Stimulated activated CD8-positive, alpha-beta memory T cell treated with anti-CD3 and anti-CD28 coated beads, Interleukin-7, amount 100 ng/mL, for 1 hour (primary cell): ENCODE measurements at places on chromosomes 1 and 21.

GRCh38 chr1:167617153-167618147 is 12.6 kb upstream of the RCSD1 start:
- DNase-seq: no peak

DNA sequence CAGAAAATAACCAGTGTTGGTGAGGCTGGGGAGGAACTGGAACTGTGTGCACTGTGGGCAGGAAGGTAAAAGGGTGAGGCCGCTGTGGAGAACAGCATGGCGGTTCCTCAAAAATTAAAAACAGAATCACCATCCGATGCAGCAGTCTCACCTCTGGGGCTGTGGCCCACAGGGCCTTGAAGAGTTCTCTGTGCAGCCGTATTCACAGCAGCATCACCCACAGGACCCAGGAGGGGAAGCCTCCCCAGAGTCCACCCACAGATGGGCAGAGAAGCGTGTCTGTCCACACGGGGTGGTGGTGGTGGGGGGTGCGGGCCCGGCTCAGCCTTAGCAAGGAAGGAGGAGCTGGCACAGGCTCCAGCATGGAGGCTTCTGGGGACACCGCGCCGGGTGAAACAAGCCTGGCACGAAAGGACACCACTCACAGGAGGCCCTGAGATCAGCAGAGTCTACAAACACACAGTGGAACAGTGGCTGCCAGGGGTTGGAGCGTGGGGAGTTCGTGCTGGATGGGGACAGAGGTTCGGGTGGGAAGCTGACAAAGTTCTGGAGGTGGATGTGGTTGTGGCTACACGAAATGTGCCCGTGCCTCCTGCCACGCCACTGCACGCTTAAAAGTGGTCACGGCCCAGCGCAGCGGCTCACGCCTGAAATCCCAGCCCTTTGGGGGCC is 11.5 kb downstream of the MORN1 start:
- DNase-seq: no peak

DNA sequence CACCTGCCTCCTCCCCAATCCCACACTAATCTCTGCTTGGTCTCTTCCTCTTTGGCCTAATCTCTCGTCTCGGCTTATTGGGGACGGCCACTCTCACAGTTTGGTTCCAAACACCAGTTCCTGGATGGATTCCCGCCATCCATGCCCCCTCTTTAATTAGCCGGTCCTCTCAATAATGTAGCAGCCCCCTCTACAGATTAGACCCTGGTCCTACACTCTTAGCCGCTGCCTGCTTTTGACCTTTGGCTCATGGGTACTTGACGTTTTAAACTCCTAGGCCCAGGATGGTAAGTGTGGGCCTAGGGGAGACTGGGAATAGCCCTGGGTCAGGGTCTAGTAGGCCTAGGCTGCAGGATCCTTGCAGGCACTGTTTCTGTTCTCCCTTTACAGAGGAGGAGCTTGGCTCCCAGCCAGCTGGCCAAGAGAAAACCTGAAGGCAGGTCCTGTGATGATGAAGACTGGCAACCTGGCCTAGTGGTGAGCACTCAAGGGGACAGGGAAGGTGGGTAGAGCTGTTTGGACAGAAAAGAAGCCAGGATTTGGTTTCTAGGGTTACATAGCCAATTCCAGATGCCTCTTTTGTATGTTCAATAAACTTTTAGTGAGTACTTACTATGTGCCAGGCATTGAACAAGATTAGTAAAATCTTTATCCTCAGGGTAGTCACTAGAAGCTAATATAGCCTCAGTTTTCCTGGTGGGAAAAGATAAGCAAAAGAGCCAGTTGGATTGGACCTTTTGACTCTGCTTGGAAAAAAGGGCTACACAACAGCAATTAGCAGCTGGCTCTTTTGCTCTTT is 758 bp downstream of the RAD54L start:
- DNase-seq: no peak

- DNase-seq: no peak
Measured at GRCh38 chr1:18644446-18644845, 13.8 kb downstream of the PAX7 start.

- DNase-seq: no peak
Measured at GRCh38 chr1:26094076-26094669, 17.5 kb upstream of the PDIK1L start.

- no peak for DNase-seq
Measured at GRCh38 chr1:6957341-6957740, 172.1 kb downstream of the CAMTA1 start.

DNA sequence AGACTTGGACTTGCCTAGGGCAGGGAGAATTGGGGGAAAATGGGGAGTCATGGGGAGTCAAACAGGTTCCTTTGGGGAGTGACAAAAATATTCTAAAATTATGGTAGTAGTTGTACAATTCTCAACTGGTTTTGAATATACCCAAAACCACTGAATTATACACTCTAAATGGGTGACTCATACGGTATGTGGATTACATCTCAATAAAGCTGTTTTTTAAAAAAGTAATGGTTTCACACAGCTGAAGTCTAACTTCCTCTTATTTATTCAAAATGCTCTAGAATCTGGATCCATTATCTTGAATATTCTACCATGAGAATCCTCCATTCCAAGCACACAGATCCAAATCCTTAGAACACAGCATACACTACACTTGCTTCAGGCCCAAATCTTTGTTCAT is 11.1 kb downstream of the EIF4G3 start:
- no peak for DNase-seq

- DNase-seq: no peak
Measured at GRCh38 chr1:5554111-5554510, 438.1 kb downstream of the NPHP4 start.

DNA sequence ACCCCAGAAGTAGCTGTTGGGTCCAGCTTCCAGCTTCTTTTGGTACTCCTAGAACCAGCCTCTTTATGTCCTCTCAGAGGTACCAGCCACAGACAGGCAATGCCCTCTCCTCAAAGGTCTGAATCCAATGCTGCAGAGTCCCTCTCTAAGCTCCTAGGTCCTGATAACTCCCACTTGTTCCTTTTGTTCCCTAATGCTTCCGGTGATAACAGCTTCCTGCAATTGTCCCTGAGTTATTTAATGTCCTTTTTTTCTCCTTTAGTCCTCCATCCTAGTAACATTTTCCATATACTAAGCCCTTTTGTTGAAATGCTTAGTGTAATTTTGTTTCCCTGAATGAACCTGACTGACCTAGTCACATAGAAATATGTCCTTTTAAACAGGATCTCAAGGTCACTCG is 201.7 kb upstream of the BEND5 start:
- no peak for DNase-seq

DNA sequence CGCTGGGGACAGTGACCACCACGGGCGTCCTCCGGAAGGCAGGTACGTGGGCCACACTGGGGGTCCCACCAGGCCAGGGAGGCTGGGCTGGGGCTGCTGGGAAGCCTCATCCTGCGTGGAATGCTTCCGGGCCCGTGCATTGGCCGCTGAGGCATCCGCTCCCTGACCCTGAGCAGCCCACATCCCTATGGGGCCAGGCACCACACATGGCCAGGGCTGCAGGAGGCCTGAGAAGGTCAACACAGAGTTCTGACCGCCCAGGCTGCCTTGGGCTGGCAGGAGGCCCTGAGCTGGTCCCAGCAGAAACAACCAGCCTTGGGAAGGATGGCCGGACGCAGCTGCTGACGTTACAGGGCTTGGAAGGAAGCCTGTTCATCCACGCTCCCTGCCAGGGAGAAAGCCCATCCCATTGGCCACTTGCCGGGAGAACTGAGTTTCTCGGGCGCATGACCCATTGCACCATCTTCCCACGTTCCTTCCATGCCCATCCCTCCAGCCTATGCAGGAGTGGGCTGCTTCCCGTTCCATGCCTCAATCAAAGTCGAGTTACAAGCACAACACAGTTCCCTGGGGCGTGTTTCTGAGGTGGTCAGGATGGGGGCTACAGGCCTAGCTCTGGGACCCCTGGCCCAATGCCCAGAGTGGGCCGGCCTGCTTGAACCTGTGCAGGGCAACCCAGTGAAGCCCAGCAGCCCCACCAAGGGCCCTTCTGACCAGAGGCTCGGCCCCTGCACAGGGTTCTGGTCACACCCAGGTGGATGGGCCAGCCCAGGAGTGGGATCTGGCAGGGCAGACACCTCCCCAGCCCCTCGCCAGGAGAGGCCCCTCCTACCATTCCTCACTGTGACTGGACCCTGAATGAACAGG is 31.7 kb downstream of the TRIM11 start:
- no peak for DNase-seq

DNA sequence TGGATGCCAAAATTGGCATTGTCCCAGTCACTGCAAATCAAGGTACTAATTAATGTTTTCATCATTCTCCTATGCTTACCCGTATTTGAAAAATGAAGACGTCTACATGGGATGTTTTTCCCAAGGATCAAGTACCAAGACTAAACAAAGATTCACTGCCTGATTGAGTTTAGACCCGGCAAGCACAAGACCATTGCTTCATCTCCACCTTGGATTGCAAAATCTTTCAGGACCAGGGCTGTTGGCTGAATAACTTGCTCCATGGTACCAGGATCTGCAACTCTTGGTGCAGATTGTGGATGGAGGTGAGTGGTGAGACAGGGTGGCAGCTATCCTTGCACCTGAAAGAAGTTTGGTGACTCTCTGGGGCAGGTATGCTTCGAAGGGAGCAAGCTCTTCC is 122.5 kb upstream of the ETS2 start:
- no peak for DNase-seq

GRCh38 chr1:200128944-200129879 is 101.7 kb downstream of the NR5A2 start:
- no peak for DNase-seq

GRCh38 chr1:164638492-164639202 is 79.7 kb downstream of the PBX1 start:
- DNase-seq: no peak

- DNase-seq: no peak
Measured at GRCh38 chr1:79633456-79633855, 626.9 kb upstream of the ADGRL4 start.

DNA sequence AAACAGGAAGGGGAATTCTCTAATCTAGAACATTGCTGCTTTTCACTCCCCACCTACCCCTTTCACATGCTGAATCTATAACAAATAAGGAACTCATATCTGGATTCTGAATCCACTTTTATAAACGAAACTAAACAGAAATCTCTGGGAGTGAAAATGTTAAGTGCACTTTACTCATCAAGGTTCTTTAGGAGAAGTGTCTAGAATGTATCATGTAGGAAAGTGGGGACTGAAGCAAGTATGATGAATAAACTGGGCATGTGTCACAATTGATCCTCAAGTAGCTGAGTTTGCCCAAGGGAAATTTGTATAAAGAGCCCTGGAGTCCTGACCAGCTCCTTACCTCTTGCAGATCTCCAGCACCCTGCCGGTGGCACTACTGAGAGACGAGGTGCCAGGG is 19.8 kb downstream of the AVPR1B start:
- no peak for DNase-seq

DNA sequence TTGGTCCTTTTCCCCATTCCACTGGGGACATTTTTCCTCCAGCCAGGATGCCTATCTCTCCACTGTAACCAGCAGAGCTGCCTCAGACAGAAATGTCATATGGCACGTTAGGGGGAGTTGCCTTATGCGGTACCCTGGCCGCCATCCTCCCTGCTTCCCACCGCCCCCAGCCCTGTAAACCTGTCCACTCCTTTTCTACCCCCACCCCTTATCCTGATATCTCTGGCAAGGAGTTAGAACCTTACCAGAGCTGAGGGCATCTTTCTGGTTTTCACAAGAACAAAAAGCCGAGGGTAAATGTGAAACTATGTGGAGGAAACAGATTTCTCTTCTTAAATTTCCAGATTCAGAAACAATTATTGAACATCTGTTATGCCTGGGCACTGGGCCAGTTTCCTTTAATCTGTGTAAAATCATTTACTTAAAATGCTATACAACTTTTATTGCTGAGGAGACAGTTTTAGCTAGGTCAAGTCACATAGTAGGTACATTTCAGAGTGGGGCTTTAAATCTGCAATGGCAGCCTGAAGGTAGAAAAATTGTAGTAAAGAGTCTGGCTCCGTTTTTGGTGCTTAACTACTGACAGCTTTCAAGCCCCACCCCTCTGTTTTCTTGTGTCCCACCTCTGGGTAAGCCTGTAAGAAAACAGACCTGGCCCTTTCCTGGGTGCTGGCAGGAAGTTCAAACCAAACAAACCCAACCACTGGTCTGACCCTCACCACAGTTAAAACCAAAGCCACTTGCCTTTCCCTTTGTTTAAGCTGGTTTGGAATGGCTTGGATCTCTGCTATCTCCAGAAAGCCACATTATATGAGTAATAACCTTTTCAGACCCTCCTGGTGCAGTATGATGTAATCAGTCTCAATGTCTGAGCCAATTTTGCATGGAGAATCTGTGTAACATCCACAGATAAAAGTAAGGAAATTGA is 319.0 kb downstream of the HHAT start:
- no peak for DNase-seq

DNA sequence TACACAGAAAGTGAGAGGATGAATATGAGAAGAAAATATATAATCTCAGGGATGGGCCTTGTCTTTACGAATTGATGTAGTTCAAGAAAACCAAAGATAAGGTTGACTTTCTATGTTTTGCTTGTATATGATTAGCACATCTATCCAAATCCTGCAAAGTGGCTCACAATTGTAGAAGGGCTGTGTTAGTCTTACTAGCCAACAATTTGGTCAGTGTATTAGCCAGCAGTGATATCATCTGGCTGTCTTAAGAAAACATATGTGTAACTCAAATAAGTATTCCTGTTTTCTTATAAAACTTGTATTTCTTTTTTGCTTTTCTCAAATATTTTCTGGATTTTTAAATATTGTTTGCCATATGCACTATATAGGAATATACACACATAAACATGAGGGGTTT is 5.5 kb downstream of the SDCCAG8 start:
- no peak for DNase-seq

DNA sequence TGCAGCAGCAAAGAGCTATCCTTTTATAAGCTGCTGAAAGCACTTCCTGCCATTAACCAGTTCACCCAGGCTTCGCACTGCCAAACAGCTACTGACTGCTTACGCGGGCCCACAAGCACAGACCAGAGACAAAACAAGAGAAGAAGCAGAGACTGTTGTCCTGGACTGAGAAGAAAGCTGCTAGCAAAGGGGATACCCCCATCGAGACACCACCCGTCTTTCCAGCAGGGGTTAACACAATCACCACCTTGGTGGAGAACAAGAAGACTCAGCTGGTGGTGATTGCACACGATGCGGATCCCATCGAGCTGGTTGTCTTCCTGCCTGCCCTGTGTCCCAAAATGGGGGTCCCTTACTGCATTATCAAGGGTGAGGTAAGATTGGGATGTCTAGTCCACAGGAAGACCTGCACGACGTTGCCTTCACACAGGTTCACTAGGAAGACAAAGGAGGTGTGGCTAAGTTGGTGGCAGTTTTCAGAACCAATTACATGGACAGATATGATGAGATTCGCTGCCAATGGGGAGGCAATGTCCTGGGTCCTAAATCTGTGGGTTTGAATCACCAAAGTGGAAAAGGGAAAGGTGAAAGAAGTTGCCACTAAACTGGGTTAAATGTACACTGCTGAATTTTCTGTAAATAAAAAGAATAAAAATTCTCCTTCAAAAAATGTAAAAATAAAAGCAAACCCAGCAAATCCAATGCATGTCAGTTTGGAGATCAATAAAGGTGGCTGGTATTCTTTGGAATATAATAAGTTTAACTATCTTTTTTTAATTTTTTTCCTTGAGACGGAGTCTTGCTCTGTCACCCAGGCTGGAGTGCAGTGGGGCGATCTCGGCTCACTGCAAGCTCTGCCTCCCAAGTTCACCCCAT is 1.2 kb downstream of the FMO5 start:
- no peak for DNase-seq
